ENCODE measurements at places on chromosomes 5 and 9.

GRCh38 chr9:136942112-136942880 lies 2.2 kb downstream of the FBXW5 start:
- DNase-seq = no peak

DNA sequence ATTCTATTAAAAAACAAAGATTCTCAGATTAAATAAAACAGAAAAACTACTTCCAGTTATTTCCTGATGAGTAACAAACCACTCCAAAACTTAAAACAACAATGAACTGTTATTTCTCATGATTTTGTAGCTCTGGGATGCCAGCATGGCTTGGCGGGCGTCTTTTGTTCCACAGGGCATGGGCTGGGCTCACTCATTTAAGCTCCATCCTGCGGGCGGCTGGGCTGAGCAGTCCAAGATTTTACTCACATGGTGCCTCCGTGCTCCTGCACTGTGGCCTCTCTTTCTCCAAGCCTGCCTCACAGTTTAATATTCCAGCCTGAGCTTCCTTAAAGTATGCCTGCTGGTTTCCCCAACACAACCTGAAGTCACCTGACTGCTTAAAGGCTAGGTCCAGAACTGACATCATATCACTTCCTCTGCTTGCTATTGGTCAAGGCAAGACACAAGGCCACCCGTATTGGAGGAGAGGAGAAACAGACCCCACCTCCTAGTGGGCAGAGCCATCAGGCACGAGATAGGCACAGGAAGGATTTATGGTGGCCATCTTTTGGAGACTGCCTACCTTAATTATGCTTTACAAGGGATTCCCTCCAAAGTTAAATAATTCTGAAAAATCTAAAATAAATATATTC lies 41.6 kb upstream of the ZBTB43 start:
- DNase-seq = no peak

DNA sequence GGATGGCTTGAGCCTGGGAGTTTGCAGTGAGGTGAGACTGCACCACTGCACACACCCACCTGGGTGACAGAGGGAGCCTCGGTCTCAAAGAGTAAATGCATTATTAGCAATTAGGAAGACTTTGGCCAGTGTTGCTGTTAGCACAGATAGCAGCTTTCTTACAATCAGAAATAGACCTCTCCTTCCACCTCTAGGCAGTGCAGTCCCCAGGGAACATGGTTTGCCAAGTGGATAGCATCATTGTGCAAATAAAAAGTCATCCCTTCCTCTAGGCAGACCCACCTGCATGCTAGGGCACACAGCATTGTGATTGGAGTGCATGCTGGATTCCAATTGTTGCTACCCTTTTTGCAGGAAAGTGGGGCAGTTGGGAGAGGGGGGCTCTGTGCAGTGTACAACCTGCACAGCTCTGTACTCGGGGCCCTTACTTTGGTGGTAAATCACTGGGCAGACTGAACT lies 77.9 kb upstream of the KLF9 start:
- DNase-seq = no peak

- no peak for DNase-seq
Measured at GRCh38 chr5:83388608-83389007, 82.9 kb upstream of the VCAN start.

GRCh38 chr9:84499969-84500582 lies 159.5 kb upstream of the SLC28A3 start:
- no peak for DNase-seq
